ENCODE measurements at places on chromosomes 7 and 10.

GRCh38 chr10:114031073-114031972, 12.3 kb upstream of the ADRB1 start:
- no peak for DNase-seq

DNA sequence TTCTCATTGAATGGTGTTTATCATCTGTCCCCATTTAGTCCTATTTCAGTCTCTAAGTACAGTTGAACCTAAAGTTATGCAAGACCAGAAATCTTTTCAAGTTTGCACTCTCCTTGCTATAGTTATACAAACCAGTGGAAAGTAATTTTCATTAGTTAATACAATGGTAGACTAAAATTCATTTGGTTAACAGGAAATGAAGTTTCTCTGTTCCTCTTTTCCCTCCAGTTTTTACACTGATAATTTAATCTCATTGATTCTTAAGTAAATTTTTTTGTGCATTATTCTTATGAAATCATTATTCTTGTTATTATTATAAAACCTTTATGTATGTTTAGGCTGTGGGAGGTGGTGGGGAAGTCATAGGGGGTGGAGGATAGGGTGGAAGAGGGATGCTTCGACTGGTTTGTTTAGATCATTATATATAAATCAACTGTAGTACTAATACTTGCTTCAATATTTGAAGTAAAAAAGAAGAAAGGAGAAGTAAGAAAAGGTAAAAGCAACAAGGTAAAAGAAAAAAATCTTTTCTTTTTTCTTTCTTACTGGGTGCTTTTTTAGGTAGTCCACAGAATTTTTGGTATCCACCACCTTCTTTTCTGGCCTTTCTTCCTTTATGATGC, 104.1 kb downstream of the GPR85 start:
- no peak for DNase-seq

DNA sequence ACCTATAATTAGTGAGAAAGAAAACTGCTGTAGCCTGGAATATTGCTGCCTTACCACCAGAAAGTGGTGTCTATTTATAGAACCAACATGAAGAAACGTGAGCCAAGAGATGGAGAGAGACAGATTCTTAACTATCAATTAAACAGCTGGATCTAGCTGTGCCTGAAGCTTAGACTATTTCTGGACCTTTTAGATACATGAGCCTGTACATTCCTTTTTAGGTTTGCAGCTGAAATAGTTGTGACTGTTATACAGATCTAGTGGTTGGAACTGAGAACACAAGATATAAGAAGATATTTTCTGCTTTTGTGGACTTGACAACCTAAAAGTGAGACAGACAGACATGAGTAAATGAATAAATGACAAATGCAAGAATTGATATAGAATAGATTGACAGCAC, 73.4 kb downstream of the CDK14 start:
- DNase-seq = no peak

GRCh38 chr7:35257251-35258124, 3.6 kb upstream of the TBX20 start:
- no peak for DNase-seq

- no peak for DNase-seq
Measured at GRCh38 chr10:127338399-127339110, 142.2 kb upstream of the INSYN2A start.

- no peak for DNase-seq
Measured at GRCh38 chr10:79274279-79275104, 72.8 kb upstream of the PPIF start.

DNA sequence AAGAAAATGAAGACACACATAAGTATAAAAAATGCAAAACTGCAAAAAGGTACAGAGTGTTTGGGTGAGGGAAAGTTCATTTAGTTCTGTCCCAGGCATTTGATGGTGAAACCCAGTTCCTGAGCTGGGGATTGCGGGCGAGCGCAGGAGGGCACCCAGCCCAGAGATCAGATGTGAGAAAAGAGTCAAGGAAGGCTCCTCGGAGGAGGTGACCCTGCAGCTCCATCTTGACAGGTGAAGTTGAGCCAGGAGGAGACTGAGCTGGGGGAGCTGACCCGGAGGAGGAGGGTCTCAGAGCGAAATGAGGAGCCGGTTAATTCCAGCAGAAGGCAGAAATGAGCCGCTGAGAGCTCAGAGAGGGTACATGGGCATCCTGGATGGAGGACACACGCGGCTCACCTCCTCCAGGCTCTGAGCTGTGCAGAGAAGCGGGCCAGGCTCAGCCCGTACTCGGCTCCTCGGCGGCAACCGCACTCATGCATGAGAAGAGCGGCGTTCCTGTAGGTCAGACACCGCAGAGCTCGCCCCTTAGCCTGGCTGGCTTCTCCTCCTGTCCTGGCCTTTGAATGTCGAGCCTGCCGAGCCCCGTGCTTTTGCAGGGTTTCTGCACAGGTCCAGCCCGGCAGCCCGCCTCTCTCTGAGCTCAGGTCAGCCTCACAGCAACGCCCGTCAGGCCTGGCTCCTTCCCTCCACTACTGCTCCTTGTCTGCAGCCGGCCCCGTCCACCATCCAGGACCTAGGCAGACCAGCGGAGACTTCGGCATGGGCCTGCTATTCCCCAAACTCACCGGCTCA, 9.5 kb upstream of the RAMP3 start:
- no peak for DNase-seq

DNA sequence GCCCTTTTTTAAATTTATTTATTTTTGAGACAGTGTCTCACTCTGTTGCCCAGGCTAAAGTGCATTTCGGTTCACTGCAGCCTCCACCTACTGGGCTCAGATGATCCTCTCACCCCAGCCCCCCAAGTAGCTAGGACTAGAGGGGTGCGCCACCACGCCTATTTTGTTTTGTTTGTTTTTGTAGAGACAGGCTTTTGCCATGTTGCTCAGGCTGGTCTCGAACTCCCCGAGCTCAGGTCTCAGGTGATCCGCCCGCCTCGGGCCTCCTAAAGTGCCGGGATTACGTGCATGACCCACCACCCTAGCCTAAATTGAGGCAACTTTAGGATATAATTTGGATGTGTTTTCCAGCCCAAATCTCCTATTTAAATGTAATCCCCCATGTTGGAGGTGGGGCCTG, 805 bp downstream of the ZNF736 start:
- DNase-seq = no peak

DNA sequence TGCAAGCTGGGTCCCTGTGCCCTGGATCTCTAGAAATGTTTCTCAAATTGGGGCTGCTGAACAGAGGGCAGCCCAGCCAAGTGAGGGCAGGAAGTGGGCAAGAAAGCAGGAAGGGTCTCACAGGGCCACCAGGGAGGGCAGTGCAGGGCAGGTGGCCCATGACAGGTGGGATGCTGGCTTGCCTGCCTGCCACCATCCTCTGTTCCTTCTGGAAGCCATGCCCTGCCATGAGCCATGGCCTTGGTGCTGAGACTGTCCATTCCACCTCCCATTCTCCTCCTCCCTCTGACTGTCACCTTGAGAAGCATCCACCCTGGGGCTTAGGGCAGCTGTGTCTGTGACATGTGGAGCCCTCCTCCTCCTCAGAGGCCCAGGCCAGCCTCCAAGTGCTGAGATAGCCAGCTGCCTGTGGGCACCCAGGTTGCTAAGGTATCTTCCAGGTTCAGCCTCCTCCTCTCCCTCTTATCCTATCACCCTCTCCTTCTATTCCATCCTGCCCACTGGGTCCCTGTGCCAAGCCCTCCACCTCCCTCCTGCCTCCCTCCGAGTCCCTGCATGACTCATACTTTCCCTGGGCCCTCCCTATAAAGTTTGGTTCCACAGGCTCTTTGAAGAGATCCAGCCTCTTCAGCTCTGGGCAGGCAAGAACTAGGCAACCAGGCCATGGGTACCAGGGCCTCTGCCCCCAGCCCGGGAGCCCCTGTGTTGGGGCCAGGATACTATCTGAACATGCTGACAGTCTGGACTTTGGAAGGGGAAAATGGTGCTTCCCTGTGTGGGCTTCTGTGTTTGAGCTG, 1.3 kb downstream of the VSIR start:
- peak; percentile 91 for DNase-seq

- DNase-seq = no peak
Measured at GRCh38 chr7:44750424-44750823, 1.8 kb downstream of the ZMIZ2 start.

DNA sequence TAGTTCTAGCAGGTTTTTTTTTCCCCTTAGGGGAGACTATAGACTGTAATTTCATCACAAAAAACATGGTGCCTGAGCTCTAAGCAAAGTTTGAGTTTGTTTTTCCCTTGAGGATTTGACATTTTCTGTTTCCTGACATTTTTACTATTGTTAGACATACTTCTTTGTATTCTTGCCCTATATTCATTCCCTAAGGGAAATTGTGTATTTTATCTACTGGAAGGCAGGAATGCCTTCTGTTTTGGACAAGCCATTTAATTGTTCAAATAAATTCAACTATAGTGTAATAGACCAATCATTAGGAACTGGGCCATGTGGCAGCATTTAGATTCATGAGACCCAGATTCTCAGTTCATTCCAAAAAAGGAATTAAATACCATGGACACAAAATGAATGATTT, 335.0 kb downstream of the EXOC4 start:
- DNase-seq = no peak

GRCh38 chr7:106723398-106723797, 62.4 kb upstream of the CCDC71L start:
- DNase-seq = no peak

DNA sequence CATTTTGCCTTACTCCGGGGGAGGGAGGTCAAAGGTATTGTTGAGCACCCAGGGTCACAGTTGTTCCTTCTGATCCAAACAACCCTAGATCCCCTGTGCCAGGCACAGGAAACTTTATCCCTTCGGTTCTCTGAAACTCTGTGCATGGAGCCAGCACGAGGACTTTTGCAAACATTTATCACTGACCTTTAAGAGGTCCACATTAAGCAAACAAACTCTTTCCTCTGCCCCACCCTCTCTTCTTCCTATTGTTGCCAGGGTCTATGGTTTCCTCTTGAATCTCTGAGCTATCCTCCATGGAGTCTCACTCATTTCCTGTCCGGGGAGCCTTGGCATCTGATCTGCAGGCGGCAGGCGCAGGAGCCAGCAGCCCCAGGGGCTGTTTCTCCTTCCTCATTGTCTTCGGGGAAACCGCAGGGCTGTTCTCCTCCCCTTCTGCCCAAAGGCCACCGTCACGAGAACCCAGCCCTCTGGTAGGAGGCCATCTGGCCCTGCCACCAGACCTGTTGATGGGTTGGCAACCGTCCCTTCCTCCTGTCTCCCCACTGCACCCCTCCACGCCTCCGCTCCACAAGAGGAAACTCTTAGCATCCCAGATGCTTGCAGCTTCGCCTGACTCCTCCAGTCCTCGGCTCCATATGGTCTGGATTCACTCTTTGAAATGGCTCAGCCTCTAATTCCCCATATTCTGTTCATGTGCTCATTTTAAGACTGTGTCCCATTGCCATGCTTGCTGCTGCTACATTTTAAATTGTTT, 327.3 kb upstream of the NRP1 start:
- DNase-seq = no peak

DNA sequence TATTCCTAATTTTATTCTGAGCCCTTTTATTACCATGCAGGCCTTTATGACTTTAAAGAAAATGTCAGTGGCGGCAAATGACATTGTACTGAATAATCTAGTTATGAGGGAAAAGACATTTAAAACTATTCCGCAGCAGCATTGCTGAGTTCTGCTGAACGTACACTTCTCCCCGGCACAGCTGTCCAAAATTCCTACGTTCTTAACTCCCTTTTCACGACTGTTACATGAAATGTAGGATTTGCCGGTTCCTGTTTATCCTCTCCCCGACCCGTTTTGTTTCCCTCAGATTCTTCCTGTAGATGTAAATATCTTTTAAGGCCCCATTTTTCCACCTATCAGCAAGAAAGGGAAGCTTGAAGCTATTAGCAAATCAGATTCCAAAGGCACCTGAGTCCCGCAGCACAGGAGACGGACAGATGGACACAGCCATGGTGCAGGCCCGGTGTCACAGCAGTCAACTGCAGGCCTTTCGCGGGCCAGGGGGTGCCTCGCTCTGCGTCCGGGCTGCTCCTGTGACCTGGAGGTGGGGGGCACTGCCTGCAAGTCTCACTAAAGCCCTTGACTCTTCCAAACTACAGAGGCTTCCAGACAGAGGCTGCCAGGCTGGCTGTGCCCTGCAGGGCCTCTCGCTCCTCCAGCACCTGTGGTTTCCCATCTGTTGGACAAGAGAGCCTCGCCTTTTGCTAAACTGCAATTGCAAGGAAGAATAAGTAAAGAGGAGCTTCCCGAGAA, 485.0 kb upstream of the MGMT start:
- DNase-seq = no peak

GRCh38 chr10:12006671-12007070, 35.9 kb downstream of the UPF2 start:
- DNase-seq = no peak

GRCh38 chr10:22837351-22837750, 90.5 kb upstream of the ARMC3 start:
- DNase-seq = no peak

- no peak for DNase-seq
Measured at GRCh38 chr7:37448011-37448635, 541 bp downstream of the ELMO1 start.

- no peak for DNase-seq
Measured at GRCh38 chr10:21687266-21688008, 153.4 kb downstream of the MLLT10 start.

DNA sequence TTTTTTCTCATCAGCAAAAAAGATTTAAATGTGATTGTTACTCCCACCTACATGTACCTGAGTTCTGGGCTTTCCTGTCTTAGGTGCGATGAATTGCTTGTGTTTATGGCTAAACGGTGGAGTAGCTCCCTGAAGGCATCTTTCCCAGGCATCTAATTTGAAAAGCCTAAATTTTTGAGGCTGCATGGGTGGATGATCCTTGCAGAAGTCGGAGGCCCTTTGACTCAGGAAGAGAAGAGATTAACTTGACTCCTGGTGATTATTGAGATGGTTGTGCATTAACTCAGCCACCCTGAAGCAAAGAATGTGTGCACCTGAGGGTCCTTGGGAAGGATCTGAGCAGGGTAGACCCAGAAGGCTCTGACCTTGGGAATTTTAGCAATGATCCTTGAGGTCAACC, 155.6 kb upstream of the SEMA3C start:
- no peak for DNase-seq

- no peak for DNase-seq
Measured at GRCh38 chr7:31776616-31777015, 89.6 kb downstream of the PPP1R17 start.

DNA sequence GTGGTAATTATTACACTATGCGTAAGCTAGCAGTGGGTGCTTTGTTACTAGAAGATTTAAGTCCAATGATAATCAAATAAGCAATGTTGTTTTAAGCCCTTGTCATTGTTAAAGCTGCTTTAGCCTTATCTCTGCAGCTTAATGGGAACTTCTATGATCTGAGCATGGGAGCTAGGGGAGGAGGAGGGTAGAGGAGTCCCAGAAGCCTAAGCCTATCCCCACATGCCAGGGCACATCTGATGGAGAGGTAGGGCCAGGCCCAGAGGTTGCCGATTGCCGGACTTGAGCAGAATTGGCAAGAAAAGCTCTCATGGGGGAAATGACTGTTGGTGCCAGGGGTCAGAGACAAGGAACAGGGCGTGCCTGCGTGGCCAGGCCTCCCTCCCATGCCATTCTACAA, 13.4 kb downstream of the CUBN start:
- no peak for DNase-seq

- no peak for DNase-seq
Measured at GRCh38 chr7:22640269-22640668, 86.7 kb upstream of the IL6 start.

GRCh38 chr7:117806011-117806410, 67.2 kb downstream of the CTTNBP2 start:
- no peak for DNase-seq
